ENCODE measurements at places on chromosomes 3 and 15. TPM values are rescaled to one million over a fixed set of nuclear protein-coding genes. Genes with fewer than 3 reads are reported as not detected.

GOLGA6L9 gene
- total RNA-seq: 1.7 TPM

DNA sequence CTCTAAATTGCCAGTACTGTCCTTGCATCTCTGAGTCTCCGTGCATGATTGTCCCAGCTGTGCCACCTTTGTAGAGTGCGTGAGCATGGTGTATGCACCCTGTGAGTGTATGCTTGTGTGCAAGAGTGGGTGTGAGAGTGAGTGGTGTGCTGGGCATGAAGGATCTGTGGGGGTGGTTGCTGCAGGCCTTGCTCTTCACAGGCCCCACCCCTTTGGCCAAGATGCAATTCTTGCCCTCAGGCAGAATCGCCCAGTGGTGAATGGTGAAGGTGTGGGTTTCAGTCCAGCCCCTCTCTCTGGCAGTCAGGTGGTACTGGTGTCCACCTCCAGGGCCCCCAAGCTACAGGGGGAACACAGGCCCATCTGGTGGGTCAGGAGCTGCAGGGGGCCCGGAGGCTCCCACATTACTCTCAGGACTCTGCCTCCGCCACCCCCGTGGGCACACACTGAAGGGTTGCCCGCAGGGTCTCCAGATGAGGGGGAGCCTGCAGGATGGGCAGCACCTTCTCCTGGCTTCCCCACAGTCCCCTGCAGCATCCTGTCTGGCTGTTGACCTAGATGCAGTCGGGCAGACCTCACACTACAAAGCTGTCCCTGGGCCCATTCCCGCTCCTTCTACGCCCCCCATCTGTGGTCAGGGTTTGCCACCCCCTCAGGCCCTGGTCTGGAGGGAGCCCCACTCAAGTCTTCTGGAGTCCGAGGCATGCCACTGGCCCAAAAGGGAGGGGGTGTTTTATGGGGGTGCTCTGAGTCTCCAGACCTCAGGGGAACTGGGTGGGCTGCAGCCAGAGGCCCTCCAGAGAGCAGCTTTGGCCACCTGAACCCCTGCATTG lies 8.3 kb upstream of the ROPN1B start:
- no peak for DNase-seq

LTF gene
- total RNA-seq: 3.8 TPM

GRCh38 chr15:99481951-99482230 lies 83.9 kb upstream of the MEF2A start:
- DNase-seq: no peak

DNA sequence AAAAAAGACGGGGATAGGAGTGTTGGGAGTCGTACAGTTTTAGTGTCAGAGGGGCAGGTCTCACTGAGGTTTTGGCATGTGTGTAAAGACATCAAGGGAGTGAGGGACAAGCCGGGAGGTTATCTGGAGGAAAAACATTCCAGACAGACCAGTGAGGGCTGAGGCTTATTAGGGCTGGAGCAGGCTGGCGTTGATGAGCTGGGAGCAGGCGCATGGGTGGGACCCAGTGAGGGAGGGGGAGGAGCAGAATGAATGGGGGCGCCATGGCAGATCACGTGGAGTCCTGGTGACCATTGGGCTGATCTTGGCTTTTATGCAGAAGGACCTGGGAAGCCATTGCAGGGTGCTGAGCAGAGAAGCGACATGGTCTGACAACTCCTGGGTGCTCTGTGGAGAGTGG lies 180.2 kb downstream of the SLCO3A1 start:
- DNase-seq: no peak

GALNT15 gene
- 50.6 TPM for total RNA-seq

Data from psoas muscle (tissue), 8 donors.